Astrocyte (in vitro differentiated cells and primary cell): ENCODE measurements at places on chromosomes 11 and 22. TPM values are rescaled to one million over a fixed set of nuclear protein-coding genes. Genes with fewer than 3 reads are reported as not detected.

DNA sequence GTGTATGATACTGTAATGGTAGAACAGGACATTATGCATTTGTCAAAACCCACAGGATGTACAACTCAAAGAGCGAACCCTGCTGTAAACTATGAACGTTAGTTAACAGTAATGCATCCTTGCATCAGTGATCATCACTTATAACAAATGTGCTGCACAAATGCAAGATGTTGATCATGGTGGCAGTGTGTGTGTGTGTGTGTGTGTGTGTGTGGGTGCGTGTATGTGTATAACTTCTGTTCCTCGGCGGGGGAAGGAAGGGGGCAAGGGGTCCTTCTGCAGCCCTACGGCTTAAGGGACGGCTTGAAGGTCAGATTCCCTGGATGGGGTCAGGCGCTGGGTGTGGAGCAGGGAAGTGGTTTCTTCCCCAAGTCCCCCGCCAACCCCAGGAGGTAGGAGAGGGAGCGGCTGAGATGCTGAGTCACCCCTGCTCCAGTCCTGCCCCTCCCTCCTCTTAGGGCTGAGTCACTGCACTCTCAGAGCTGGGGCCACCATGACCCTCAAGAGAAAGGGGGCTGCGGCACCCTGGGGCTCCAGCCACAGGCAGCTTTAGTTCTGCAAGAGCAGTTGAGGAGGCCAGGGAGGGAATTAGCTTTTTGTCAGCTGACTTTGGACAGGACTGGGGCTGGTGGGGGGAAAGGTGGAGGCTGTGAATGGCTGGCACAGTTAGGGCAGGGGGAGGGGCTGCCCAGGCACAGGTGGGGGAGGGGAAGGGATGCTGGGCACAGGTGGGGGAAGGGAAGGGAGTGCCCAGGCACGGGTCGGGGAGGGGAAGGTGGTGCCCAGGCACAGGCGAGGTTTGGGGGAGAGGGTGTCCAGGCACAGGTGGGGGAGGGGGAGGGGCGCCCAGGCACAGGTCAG is 8.8 kb upstream of the CTSD start:
- DNase-seq, result peak; percentile 89

- DNase-seq, result no peak
These were observed 14.5 kb downstream of the HSPA8 start for GRCh38 chr11:123047266-123047946.

GRCh38 chr11:77104727-77105126 is 2.1 kb downstream of the OMP start:
- DNase-seq, result peak; percentile 36

DNA sequence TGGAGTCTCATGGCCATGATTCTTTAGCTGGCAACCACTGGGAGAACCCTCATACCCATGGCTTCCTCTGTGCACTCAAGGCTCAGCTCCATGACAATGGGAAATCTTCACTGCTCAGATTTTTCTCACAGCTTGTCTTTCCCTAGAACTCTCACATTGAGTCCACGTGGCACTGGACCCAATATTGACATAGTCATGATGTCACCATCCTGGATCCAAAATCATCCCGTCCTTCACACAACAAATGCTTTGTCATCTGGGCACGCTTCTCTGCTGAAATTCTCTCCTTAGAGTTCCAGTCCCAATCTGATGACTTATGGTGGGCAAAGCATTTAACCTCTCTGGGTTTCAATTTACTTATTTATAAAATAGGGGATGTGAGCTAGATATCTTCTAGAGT is 37.7 kb upstream of the CD44 start:
- no peak for DNase-seq

Gene CNTF
- 1.4 and 1.7 TPM in 2 replicates for total RNA-seq

DNA sequence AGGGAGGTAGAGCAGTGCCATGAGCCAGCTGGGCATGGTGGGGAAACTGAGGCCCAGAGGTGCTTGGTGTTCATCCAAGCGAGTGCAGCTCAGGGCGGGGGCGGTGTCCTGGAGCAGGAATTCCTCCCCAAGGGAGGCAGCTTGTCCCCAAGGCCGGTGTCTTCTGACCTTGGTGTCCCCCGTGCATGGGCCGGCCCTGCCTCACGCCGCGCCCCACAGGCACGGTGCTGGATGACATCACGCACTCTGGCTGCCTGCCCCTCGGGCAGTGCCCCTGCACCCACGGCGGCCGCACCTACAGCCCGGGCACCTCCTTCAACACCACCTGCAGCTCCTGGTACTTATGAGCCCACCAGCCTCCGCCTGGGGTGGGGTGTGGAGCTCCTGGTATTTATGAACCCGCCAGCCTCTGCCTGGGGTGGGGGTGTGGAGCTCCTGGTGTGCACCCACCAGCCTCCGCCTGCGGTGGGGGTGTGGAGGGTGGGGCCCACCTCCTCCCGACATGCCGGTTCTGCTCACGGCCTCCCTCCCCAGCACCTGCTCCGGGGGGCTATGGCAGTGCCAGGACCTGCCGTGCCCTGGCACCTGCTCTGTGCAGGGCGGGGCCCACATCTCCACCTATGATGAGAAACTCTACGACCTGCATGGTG is 6.7 kb downstream of the MUC5B start:
- no peak for DNase-seq

Gene ASRGL1
- 2.4 and 3.2 TPM in 2 replicates for total RNA-seq

Gene CSKMT
- 15.6 and 23.3 TPM in 2 replicates for total RNA-seq

- no peak for DNase-seq
These were observed at the start of gene ADM for GRCh38 chr11:10304495-10305261. ADM (plus strand) TSS chr11:10305073; CDS start chr11:10305701, 628 bp downstream.

GRCh38 chr11:69703453-69703767 is 412 bp downstream of the FGF19 start:
- no peak for DNase-seq

DNA sequence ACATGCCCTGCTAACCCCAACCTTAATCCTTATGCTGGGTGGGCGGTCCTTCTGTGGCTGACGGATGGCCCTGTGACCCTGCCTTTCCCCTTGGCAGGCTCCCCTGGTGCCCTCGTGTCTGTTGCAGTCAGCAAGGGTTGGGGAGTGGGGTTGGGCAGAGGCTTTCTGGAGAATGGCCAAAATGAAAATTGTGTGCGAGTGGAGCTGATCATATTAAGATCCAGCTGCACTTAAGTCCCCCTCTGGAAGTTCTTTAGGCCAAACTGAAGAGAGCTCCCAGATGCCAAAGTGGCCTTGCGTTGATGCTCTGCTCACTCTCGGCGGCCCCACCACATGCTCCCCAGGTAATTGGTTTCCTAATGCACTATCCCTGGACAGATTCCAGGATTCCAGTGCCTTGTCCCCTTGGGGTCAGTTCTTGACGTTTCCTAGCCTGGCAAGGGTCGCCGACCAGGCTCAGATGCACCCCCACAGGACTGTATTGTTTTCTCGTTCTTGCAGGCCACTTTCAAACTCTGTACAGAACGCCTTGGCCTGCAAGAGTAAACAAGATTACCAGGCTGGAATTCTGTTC is 16.4 kb upstream of the C11orf96 start:
- DNase-seq, result no peak

DNA sequence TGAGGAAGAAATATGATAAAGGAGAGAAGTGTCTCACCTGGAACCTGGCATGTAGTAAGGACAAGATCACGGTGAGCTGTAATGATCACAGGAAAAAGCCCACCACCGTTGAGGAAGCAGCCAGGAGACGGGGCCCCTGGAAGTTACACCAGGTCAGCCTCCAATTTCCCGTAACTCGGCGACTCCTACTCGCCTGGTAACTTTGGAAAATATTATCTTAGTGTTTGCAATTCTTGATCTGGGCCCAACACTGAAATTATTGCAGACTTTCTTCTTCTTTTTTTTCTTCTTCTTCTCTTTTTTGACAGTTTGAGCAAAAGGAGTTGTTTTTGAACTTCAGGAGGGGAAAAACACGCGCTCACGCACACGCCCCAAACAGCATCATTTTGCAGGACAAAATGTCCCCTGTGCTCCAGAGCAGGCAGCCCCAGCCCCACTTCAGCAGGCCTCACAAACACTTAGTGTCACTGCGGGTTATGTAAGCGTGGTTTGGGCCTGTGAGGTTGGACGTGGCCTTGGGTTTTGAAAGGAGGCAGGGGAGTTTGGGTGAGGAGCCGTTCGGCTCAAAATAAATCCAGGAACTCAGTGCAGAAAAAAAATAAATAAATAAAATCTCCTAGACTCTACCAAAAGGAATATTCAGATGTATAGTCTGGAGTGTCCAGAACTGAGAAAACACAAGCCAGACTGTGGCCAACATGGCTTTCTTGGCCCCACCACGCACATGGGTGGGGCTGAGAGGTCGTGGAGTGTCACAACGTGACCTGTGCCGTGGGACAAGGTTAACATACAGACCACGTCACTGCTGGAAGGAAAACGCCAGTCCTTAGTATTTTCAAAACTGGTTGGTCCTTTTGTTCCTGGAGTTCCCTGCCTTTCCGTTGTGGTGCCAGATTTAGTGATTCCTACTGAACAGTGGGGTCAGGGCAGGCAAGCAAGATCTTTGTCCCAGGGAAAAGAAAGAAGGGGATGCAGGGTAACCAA is 26.3 kb upstream of the MN1 start:
- DNase-seq, result no peak

Gene MUC6
- not detected in 2 replicates for total RNA-seq

DNA sequence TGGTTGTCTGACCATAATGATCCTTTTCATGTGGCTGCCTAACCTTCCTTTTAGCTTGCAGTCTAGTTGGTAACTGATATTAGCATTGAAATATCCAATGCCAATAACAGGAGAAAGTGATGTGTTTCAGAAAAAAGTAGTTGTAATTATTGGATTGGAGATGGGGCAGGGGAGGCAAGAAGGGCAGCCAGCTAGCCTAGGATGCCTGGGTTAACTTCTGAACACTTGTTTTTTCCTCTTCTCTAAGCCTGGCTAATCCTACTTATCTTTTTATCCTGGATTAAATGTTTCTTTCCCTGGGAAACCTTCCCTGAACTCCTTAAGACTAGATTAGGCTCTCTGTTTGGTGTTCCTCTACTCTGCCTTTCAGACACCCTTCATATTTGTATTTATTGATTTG is 380.2 kb downstream of the TMEM135 start:
- no peak for DNase-seq
